ENCODE measurements at places on chromosomes 3 and 15.

DNA sequence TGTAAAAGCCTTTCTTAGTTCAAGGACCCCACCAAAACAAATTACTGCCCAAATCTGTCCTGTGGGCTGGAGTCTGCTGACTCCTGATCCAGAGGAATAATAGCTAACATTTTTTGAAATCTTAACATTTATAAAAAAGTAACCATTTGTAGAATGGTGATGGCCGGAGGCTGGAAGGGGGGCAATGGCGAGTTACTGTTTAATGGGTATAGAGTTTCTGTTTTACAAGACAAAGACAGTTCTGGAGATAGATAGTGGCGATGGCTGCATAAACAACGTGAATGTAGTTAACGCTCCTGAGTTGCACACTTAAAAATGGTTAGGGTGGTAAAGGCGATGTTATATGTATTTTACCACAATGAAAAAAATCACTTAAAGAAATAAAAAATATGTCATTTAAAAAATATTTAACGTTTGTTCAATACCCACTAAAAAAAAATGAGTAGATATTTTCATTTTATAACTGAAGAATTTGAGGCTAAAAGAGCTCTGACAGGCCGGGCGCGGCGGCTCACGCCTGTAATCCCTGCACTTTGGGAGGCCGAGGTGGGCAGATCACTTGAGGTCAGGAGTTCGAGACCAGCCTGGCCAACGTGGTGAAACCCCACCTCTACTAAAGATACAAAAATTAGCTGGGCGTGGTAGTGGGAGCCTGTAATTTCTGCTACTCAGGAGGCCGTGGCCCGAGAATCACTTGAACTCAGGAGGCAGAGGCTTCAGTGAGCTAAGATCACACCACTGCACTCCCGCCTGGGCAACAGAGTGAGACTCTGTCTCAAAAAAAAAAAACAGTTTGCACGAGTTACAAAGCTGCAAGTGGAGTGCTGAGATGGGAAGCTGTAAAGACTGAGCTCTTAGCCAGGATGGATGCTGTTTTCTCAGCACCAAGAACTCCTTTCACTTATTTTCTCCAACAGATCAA is 37.6 kb downstream of the IGF2BP2 start:
- no peak for DNase-seq

GRCh38 chr3:147298511-147298982 is 107.8 kb downstream of the ZIC4 start:
- DNase-seq = no peak

- DNase-seq = no peak
Observed at GRCh38 chr3:159448902-159449301, 539.7 kb upstream of the IL12A start.

DNA sequence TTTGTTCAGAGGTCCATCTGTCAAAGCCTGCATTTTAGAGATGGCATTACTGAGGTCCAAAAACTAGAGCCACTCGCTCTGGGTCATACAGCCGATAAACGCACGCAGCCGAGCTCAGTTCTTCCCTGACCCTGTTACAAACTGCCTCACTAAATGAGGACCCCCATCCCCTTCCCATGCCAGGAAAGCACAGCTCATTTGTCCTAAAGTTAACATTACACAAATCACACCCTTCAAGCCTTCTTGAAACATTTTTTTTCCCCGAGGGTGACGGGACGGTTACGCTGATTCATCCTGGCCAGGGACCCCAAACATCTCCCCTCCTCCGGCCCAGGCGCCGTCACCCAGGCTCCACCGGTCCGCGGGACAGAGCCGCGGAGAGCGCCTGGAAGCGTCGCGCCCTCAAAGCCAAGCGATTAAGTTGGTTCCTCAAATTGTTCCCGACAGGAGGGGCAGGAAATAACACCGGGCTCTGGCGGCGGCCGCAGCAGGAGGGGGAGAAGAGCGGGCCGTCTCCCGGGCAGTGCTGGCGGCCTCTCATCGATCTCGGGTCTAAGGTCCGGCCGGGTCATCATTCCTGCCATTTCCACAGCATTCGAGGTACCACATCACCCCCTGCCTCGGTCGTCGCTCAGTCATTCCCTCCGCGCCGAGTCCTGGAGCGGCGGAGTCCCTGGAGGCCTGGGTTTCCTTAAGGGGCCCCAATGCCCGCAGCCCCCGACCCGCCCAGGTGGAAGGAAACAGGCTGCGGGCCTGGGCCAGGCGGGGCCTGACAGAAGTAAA is 619 bp upstream of the CMTM8 start:
- DNase-seq = no peak

GRCh38 chr15:20295238-20295811 is 246.3 kb downstream of the GOLGA6L6 start:
- DNase-seq = no peak

DNA sequence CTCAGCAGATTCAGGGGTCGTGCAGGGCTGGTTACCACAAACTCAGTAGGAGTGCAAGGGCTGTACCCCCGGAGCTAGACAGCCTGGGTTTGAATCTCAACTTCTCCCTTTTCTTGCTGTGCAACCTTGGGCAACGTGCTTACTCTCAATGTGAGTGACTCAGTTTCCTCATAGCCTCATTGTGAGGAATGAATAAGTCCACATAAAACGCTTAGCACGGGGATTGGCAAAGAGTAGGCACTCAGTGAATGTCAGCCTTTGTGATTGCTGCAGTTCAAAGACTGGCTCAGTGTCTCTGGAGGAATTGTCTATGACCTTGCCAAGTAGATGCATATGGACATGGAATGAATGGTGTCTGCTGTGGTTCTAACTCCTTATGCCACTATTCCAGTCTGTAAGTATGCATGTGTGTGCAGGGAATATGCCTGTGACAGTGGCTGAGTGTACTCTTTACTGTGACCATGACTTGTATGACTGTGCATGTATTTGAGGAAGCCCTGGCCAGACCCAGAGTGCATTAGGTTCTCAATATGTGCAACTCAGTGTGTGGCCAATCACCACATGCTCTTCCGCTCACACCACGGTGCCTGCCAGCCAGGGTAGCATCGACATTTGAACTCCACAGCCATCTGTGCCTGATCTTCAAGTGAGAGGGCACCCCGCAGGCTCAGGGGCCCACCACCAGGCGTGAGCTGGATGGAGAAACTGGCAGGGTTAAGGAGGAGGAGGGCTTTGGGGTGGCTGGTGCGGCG is 900 bp upstream of the HYAL3 start:
- no peak for DNase-seq

- no peak for DNase-seq
Observed at GRCh38 chr3:124845406-124845805, 41.8 kb downstream of the ITGB5 start.

- no peak for DNase-seq
Observed at GRCh38 chr3:16132928-16133327, 41.6 kb upstream of the GALNT15 start.

DNA sequence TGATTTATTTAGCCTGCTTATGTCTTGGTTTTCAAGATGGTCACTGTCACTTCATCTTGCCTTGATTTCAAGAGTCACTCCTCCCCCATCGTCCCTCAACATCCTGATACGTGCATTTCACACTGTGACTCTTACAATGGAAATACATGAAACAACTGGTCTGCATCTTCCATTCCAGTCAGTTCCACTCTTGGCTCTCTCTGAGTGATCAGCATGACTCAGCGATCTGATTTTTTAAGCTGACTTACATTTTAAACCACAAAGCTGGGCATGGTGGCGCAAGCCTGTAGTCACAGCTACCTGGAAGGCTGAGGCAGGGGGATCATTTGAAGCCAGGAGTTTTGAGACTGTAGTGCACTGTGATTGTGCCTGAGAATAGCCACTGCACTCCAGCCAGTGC is 271.2 kb upstream of the ROPN1 start:
- no peak for DNase-seq

- no peak for DNase-seq
Observed at GRCh38 chr15:36221992-36222391, 357.4 kb upstream of the CDIN1 start.

DNA sequence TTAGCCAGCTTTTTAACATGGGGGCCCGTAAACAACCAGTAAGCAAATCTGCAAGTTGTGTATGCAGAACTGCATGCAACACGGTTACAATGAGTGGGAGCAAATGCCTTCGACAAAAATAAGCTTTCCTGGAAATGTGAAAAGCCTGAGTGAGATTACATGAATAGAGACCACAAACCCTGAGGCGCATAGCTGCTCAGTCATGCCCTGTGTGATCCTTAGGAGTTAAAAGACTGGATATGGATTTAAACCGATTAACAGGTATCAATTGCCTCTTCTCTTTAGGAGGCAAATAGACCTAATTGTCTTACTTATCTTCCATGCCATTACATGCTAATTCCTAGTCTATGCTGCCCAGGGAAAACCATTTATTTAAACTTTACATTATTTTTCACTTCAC is 810.3 kb downstream of the ROBO1 start:
- DNase-seq = no peak

GRCh38 chr3:125055331-125055912 is 375 bp downstream of the HEG1 start:
- no peak for DNase-seq

DNA sequence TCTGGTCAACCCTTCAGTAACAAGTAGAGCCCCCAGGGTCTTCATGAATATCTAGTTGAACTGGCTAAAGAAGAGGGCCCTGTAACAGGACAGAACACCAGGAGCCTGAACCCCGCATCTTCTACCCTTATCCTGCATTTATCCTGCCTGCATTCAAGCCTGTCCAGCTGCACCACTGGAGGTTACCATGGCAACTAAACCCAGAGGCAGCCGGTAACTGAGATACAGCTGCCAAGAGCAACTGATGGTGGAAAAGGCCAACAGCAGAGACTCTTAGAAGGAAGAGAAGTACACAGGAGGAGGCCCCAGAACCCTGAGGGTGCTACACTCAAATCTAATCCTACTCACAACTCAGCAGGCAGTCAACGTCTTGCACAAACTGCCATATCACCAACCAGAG is 3.7 kb upstream of the PRKAR2A start:
- no peak for DNase-seq

GRCh38 chr3:60147249-60147950 is 1097.6 kb upstream of the CFAP20DC start:
- no peak for DNase-seq
